ENCODE measurements at places on chromosomes 5 and 9.
A peak's percentile ranks its signal among the peaks of the same experiment; 100 is the strongest.

DNA sequence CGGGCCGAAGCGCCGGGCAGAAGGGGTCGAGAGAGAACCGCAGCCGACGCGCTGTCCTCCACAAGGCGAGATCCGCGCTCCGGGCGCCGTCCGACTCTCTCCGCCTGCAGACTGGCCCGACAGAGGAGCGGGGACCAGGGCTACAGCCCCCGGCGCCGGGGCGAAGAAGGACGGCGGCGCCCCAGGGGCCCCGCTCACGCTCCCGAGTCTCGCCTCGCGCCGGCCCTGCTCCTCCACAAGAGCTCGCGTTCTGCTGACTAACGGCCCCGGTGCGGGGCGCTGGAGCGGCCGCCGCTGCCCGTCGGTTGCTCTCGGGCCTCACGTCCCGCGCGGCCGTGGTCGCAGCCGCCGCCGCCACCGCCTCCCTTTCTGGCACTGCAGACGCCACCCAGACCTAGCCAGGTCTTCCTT is 338 bp downstream of the ABHD17B start:
- DNase-seq: peak; percentile 77

GRCh38 chr5:178351221-178352034 is 118.8 kb upstream of the PHYKPL start:
- no peak for DNase-seq

GRCh38 chr5:150672237-150672883 is 11.3 kb downstream of the MYOZ3 start:
- DNase-seq: peak; percentile 56

DNA sequence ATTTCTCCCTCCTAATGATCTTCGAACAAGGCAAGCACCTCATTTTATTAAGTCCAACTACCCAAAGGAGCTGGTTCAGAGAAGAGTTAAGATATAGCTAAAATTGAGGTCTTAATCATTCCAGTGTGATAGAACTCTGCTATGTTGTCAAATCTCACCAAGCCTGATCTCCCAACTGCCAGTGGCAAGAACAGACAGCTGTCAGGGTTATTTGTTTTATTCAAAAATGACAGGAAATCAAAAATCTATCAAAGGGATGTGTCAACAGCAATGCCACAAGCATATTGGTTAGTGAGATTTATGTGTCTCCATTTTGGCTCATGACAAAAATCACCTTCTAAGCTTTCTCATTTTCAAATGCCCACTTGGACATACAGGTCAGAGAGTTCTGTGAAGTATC is 74.5 kb downstream of the PRELID2 start:
- DNase-seq: no peak

DNA sequence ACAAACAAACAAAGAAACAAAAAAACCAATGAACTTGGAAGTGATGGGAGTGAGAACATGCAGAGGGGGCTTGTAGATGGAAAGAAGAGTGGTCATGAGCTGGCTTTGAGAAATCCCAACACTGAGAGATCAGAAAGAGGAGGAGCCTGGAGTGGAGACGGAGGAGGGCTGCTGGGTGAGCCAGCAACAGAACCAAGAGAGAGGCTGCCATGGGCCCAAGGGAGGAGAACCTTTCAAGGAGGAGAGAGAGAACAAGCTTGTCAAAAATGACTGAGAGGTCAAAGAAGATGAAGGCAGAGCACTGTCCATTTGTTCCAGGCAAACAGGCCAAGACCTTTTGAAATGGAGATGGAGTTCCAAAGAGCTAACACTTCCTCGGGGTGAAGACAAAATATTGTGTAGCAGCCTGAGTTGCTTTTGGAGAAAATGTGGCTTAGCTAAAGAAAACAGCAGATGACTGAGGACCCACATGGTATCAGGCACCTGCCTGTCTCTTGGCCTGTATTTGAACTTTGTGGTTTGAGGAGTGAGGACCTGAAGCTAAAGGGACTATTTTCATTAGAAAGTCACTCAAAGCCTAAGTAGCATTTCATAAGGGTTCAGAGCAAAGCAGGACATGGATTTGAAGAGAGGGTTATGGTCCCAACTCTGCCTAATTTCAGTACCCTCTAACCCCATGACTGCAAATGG is 13.1 kb downstream of the NSG2 start:
- DNase-seq: no peak

DNA sequence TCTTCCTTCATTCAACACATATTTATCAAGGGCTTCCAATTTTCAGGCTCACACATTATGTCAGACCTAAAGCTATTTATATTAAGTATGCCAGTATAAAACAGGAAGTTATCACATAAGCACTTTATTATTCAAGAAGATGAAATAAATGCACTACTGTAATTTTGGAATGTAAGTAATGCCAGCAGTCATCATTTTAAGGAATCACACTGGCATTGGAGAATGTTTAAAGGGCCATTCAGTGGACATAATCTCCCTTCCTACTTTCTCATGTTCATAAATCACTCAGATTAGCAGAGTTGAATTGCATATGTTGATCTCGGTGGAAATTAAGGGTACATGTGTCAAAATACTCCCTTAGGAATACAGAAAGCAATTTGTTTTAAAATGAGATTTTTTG is 164.4 kb downstream of the GIN1 start:
- DNase-seq: no peak

GRCh38 chr5:125049721-125050702 is 303.6 kb upstream of the ZNF608 start:
- DNase-seq: no peak

DNA sequence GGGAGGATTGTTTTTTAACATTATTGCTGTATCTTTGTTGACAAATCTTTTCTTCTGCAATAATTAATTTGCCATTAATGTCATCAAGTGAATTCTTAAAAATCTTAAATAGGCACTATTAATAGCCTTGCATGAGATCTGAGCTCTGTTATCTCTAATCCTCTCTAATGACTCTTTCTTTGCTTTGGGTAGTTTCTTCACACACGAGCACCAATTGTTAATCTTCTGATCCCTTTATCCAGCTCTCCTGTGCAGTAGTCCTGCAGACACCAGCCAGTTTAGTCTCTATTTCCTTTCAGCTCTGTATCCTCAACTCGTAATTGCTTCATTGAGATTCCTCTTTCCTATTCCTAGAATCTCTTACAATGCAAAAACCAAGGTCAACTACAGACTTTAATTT is 8.1 kb downstream of the SPINK14 start:
- no peak for DNase-seq

- no peak for DNase-seq
Measured at GRCh38 chr9:95089257-95090022, 228.1 kb downstream of the FANCC start.

DNA sequence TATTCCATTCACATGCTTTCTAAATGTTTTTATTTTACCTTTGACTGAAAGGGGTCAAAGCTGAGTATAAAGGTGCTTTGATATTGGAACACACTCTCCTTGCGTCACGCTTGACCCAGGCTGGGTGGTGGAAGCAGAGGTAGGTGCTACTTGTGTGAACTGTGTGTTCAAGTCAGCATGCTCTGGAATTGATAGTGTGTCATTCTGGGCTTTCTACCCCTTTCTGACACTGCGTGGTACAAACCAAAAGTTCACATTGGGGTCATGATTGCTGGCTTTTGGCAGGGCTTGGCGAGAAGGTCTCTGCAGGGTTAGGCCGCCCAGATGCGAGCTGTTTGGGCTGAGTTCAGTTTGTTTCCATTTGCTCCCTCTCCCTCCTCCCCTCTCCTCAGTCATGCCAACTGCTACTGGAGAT is 131.8 kb downstream of the ADAMTSL1 start:
- no peak for DNase-seq

GRCh38 chr5:118891252-118891651 is 97.1 kb downstream of the DTWD2 start:
- no peak for DNase-seq

- DNase-seq: peak; percentile 8
Measured at GRCh38 chr9:11893331-11893730, 799.9 kb upstream of the TYRP1 start.

DNA sequence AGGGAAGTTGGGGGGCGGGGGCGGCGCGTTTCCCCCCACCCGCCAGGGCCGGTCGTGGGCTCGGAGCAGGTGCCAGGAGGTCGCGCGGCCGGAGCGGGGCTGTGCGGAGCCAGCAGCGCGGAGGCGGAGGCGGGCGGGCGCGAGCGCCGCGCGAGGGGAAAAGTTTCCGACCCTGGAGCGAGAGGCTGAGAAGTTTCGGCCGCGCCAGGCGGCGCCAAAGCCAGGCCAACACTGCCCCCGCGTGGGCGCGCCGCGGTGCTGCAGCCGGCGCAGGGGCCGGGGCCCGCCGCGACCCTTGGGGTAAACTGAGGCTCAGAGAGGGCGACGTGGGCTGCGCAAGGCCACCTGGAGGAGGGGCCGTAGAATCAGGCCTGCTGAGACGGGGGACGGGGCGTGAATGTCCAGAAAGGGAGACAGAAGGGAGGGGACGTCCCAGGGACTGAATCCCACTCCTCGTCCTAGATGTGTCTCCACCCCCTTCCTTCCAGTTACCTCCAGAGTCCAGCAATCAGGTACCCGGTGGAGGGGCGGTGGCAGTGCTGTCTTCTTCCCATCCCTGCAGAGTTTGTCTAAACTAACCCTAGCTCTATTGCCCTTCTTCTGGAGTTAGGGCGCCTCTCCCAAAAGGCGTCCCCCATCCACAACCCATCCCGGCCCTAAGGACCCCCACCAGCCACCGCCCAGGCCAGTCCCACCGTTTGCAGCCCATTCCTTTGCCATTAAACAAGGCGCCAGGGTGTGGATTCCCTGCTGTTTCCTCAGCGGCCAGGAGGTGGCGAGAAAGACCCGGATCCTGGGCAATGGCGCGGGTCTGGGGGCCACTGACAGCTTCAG is 10.2 kb downstream of the C9orf50 start:
- peak; percentile 91 for DNase-seq

DNA sequence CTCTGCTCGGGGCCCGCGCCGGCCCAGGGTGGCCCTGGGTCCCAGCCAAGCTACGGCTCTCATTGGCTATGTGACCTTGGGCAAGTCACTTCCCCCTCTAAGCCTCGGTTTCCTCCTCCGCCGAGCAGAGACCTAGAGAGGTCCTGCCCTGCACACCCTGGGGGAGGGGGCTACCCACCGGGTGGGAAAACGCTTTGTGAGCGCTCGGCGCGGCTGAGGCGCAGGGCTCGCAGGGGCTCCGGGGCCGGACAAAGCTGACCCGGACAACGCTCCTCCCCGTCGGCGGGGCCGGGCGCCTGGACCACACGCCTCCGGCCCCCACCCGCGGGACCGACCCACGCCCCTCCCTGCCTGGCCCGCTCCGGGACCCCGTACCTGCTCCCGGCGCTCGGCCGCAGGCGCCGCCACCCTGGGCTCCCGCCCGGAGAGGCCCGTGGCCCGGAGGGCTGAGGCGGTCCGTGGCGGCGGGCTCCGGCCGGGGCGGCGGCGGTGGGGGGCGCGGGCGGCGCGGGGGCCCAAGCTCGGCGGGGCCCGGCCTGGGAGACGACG is 85.7 kb upstream of the MELK start:
- peak; percentile 61 for DNase-seq

GRCh38 chr5:133658327-133658726 is 46.0 kb upstream of the FSTL4 start:
- DNase-seq: no peak

DNA sequence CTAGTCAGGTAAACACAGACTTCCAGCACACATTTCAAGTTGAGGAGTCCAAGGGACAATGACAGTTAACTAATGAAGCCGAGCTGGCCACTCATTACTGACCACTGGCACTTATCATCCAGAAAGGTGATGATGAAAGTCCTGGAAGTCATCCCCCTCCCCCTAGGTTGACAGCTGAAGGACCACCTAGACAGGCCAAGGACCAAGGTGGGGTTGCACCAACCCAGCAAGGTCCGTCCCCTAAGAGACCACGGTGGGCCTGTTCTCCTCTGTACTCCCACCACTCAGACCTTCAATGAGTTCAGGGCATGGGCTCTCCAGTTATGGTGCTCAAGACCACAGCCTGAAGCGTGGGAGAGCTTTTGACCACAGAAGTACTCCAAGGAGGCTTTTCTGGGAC is 13.2 kb downstream of the P4HA2 start:
- DNase-seq: no peak

DNA sequence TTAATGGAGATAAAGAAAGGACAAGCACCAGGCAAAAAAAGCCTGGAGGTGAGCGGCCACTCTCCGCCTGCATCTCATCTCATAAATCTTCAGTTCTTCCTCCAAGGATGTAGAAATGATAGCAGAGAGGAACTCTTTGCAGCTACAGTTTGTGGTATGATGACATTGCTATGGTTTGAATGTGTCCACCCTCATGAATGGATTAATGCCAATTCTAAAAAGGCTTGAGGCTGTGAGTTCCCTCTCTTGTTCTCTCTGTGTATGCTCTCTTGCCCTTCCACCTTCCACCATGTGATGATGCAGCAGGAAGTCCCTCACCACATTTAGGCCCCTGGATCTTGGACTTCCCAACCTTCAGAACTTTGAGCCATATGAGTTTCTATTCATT is 126.4 kb downstream of the SPOCK1 start:
- no peak for DNase-seq

DNA sequence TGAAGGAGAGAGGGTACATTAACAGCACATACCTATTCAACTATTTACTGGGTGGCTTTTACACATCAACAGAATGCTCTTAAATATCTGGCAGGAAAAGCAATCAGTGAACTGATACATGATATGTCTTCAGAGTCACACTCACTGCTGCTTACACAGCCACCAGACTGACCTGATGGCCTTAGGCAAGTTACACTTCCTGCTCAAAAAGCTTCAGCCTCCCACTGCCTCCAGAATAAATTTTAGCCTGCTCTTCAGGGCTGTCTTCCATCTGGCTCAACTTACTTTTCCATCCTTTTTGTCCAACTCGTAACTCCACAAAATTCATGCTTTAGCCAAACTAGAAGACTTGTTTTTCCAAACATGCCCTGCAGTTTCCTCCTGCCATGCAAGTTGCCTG is 10.7 kb downstream of the LOX start:
- DNase-seq: no peak

- no peak for DNase-seq
Measured at GRCh38 chr9:129567842-129568559, 52.9 kb downstream of the C9orf50 start.

GRCh38 chr9:126516936-126517832 is 96.5 kb upstream of the LMX1B start:
- peak; percentile 79 for DNase-seq

DNA sequence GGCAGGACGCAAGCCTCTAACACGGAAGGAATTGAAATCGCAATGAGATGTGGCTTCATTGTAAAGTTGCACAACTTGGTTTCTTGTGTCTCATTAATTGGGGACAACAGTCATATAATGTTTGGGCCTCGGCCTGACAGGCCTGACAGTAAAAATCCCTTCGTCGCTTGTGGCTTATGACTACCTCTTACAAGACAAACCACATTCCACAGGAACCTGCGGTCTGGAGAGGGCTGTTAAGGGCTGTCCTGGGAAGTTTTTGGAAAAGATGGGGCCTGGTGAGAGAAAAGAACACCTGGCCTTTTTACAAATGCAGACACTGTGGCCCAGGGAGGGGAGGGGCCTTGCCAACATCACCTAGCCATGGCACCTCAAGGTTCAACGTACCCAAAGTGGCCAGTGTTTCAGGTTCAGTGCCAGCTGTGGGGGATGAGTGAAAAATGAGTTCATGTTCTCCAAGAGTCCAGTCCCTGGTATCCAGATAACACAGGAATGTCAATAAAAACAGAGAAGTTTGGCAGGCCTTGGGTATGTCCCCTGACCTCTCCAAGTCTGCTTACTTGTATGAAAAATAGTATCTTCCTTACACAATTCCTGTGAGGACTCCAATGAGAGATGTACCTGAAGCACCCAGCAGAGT is 22.2 kb downstream of the SHB start:
- peak; percentile 46 for DNase-seq

GRCh38 chr5:152813526-152813925 is 408.4 kb upstream of the NMUR2 start:
- DNase-seq: no peak
